ENCODE measurements at places on chromosomes 11 and 22.

DNA sequence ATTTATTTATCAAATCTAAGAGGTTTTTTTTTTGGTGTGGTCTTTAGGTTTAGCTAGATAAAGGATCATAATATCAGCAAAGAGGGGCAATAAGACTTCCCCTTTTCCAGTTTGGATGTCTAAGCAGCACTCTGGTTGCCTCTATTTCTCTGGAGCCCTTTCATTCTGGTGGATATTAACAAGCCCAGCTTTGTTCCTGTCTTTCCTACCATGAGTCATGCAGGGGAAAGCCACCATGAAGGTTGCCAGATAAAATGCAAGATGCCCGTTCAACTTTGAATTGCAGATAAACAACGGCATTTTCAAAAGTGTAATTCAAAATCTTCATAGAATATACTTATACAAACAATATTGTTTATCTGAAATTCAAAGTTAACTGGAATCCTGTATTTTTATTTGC, 143.6 kb downstream of the ADAMTS15 start:
- no peak for DNase-seq

- no peak for DNase-seq
These were observed 15.6 kb upstream of the C11orf24 start for GRCh38 chr11:68287419-68287818.

DNA sequence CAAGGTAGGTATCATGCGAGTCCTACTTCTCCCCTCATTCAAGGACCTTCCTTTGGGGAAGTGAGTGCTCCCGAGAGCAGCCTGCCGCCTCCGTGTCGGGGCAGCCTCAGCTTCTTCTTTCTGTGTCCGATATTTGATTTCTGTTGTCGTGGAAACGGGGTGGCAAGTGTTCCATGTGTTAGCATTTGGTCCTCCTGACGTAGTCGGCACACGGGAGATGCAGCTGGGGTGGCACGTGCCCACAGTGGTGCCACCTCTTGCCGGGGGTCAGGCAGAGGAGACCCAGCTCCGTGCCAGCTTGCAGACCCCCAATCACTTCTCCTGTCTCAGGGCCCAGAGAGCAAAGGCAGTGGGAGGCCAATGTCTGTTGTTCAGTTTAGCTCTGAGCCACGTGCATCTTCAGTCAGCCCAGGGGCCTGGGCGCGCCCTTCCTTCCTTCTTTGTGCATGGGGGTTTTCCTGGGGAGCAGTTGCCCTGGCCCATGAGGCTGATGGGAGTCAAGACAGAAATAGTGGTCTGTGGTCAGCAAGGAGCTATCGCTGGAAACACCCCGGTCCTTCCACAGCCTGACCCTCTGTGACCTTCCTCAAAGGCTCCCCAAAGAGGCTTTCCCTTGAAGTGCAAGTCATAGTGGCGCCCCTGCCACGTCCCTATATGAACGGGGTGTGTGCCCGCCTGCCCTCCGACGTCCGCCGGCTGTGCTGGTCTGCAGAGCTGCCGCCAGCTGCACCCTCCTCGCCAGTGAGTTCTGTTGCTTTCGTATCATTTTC, 44.5 kb downstream of the PARVB start:
- no peak for DNase-seq

GRCh38 chr11:64007160-64007628, 21.0 kb downstream of the OTUB1 start:
- no peak for DNase-seq

DNA sequence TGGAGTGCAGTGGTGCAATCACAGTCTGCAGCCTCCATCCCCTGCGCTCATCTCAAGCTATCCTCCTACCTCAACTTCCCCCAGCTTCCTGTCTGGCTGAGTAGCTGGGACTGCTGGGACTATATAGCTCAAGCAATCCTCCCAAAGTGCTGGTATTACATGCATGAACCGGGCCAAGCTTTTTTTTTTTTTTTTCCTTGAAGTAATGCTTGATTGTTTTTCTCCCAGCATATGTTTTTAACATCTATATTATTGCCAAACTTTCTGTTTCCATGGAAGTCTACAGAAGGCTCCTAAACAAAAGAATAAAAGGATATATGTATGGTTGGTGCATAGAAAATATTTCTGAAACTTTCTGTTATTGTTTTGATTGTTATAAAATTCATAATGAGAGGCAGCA, 853.6 kb downstream of the KCNA4 start:
- no peak for DNase-seq

Data from omental fat pad (tissue), 4 donors.